Dermis microvascular lymphatic vessel endothelial cell (primary cell): ENCODE measurements at places on chromosomes 3 and 15.

DNA sequence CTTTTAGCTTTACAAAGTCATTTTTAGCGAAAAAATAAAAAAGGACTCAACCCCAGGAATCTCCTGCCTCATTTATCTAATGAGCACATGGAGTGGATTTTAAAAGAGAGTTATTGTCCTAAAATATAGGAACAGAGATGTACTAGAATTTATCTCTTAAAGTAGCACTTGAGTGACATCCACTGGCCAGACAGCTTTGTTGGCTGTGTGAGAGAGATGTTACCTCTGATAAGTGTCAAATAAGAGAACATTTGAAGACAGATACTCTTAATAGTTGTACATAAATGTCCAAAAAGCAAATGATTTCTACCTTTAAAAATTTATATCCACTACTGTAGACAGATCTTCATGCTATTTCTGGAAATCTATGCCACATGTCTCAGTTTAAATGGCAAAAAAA is 12.3 kb upstream of the MFSD1 start:
- DNase-seq, result peak; percentile 63

DNA sequence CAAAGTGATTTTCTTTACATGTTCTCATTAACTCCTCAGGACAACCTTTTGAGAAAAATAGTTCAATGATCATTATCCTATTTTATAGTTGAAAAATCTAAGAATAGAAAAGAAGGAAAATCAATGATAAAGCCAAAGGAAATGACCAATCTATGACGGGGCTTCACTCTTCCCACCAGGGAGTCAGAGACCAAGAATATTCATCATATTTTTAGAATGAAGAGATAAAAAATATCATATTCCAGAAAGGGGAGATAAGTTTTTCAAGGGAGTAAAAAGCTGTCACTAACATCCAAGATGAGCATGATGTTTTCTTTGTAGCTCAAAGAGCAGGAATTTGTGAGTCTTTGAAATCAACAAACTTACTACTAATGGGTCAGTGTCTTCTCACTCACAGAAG is 71.5 kb upstream of the LPP start:
- no peak for DNase-seq

GRCh38 chr15:100131321-100132224 is 210.2 kb downstream of the ADAMTS17 start:
- DNase-seq, result no peak

DNA sequence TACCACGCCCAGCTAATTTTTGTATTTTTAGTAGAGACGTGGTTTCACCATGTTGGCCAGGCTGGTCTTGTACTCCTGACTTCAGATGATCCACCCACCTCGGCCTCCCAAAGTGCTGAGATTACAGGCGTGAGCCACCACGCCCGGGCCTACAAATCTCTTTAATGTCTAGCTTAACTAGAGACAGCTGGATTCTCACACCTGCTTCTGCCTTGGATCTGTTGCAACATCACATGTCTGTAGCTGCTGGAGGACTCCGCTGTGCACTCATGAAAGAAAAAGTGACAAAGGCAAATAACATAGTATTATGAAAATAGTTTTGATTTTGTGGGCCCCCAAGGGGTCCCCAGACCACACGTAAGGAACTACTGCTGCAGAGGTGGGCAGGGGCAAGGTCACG is 85.9 kb downstream of the NCEH1 start:
- no peak for DNase-seq

DNA sequence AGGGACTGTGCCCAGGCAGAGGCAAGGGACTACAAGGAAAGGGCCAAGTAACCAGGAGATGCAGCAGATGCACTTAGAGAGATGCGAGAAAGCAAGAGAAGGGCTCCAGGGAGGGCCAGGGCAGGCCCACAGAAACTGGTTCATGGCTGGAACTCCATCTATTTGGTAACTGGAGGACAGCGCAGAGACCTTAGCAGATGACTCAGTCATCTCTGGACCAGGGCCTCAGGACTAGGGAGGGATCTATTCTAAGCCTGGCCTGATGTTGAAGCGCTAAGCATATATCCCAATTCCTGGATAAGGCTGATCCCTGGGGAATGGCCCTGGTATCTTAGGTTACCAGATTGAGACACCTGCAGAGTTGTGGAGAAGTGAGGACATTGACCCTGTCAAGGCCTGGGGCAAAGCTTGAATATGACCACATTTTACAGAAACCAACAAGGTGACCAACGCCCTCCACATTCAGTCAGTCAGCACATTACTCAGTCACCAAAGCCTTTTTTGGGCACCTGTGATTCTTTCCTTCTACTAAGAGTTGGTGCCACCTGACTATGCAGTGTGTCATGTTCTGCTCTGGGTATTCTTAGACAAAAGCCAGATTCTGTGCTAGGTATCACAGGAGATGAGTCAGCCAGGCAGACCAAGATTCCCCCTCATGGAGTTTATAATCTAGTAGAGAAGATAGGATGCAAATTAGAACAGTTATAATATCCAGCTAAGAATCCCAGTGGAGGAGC is 68.4 kb upstream of the SLCO3A1 start:
- no peak for DNase-seq

- no peak for DNase-seq
Observed at GRCh38 chr3:118505784-118506183, 528.9 kb downstream of the IGSF11 start.

DNA sequence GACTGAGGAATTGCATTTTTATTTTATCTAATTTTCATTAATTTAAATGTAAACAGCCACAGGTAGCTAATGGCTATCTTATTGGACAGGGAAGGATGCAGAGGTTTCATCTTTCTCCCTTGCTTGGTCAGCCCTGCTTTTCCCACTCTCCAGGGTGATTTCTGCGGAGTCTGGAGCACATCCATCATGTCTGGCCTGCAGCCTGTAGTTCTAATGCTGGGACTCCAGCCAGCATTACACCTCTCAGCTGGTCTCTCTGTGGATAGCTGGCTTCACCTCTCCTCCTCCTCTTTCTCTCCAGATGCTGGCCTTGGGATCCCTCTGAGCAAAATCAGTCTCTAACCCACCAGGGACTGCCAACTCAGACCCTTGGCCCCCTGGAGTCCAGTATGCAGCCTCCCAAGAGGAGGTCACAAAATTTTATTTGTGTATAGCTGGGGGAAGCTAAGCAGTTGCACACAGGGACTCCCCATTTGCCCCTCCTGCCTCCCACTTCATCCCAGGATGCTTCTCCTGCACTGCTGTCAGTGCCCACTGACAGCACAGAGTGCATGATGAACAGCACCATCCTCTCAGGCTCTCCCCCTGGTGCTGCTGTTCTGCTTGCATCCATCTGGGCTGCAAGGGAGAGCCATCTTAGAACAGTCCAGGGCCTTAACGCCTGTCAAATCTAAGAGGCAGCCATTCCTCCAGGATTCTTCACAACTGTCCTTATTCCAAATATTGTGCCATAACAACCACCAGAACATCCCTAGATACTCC is 1.7 kb downstream of the BFSP2 start:
- no peak for DNase-seq

- no peak for DNase-seq
Observed at GRCh38 chr3:14120111-14120920, 4.4 kb downstream of the CHCHD4 start.

DNA sequence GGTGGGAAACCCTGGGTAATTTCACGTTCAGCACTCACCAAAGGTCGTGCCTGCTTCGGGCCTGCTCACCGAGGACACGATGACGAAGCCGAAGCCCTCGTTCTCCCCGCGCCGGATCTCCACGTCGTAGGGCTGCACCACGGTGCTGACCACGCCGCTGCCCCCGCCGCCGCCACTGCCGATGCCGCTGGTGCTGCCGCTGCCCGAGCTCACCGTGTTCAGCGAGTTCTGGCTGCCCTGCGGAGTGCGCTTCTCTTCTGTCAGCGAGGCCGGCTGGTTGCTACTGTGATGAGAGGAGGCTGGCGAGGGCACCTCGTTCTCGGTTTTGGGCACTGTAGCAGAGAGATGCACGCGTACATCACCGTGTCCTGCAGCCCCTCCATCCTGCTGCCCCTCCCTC is 659.5 kb downstream of the MAGI1 start:
- no peak for DNase-seq

DNA sequence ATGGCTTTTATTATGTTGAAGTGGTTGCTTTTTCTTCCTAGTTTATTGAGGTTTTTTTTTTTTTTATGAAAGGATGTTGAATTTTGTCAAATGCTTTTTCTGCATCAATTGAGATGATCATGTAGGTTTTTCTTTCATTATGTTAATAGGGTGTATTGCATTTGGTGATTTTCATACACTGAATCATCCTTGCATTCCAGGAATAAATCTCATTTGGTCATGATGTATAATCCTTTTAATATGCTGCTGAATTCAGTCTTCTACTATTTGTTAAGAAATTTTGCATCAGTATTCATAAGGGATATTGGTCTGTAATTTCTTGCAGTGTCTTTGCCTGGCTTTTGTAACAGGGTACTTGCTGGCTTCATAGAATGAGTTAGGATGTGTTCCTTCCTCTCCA is 11.5 kb upstream of the CLRN1 start:
- DNase-seq, result no peak

DNA sequence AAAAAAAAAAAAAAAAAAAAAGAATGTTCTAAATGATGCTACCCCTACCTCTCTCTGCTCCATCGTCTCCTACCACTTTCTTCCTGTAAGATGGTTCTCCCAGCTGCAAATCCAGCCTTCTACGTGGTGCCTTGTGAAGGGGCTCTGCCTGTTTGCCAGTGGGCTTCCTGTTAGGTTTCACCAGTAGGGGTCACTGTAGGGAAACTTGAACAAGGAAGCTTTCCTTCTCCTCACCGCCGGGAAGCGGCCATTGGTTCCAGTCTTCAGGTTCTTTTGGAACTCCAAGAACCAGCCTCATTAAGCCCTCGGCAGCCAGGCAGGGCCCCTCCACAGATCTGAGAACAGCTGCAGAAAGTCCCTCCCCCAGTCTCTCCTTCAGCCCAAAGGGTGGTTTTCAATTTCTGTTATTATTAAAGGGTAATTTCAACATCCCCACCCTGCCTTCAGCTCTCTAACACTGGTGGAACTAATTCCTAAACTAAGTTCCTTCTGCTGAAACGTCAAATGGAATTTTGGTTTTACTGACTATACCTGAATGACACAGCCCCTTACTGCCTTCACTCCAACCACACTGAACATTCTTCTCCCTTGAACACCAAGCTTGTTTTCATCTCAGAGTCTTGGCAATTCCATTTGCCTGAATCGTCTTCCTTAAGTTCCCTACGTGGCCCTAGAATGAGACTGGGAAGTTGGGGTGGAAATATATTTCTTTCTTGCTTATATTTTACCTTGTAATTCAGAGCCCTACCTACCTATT is 13.5 kb downstream of the MCCC1 start:
- peak; percentile 26 for DNase-seq

- no peak for DNase-seq
Observed at GRCh38 chr3:161977850-161978249, 481.2 kb downstream of the OTOL1 start.

DNA sequence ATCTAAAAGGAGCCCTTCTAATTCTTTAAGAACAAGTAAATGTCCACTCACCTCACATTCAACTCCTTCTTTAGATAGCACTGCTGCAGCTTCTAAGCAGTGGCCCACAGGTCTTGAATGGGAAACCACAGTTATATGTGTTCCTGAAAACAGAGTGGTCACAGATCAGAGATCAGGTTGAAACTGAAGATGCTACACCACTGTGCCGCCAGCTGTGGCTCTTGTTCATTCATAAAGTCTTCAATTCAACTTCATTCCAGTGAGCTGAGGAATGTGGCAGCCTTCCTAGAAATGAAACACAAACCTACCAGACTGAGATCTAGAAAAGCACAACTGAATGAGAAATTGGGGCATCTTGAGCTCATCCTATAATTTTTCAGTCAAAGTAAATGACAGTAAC is 4.0 kb downstream of the PDHB start:
- no peak for DNase-seq

GRCh38 chr3:22659651-22660475 is 543.3 kb upstream of the UBE2E2 start:
- DNase-seq, result no peak

GRCh38 chr3:38115645-38116427 is 21.1 kb downstream of the ACAA1 start:
- DNase-seq, result no peak

DNA sequence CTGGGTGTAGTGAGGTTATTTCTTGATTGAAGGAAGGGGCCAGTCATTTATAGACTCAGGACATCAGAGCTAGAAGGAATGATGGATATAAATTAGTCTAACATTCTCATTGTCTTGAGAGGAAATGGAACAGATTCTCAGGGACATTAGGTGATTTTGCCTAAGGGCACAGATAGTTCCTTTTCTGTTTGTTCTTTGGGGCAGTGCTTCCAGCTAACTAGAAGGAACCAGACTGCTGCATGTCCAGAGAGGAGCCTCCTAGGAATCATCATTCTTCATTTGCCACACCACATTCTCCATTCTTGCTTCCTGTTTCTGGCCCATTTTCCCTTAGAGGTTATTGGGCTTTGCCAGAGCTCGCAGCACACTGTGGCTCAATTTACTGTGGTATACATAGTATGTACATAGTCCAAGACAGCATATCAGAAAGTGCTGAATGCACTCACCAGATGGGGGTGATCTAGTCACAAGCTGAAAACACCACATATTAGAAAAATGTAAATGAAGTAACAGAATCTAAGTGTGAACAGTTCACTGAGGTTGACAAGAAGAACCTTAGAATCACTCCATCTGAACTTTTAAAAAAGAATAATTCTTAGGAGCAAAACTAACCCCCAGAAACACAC is 62.7 kb upstream of the MYZAP start:
- no peak for DNase-seq

GRCh38 chr15:76253691-76254473 is 57.4 kb downstream of the ETFA start:
- DNase-seq, result no peak

- no peak for DNase-seq
Observed at GRCh38 chr3:115828401-115828800, 205.1 kb downstream of the GAP43 start.

DNA sequence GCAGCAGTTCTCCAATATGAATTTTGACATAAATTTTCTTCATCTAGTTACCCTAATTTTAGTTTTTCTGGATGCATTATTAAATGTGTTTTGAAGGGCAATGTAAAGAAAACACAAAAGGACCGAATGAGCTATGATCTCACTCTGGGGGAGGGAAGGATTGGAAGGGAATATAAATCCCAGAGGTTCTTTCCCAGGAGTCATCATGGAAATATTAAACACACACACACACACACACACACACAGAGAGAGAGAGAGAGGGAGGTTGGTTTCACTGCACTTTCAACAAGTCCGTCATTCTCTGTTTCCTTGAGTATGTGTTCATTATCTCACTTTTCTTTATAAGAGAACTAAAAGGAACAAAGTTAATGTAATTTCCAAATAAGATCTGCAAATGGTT is 70.7 kb upstream of the DCBLD2 start:
- DNase-seq, result peak; percentile 96

GRCh38 chr3:17074559-17074958 is 189.8 kb downstream of the PLCL2 start:
- DNase-seq, result no peak
